ENCODE measurements at places on chromosomes 2 and 18.

- DNase-seq: no peak
Measured at GRCh38 chr2:74367789-74368188, 12.3 kb downstream of the DCTN1 start.

GRCh38 chr2:176128172-176128981 is 1.1 kb upstream of the HOXD8 start:
- no peak for DNase-seq

DNA sequence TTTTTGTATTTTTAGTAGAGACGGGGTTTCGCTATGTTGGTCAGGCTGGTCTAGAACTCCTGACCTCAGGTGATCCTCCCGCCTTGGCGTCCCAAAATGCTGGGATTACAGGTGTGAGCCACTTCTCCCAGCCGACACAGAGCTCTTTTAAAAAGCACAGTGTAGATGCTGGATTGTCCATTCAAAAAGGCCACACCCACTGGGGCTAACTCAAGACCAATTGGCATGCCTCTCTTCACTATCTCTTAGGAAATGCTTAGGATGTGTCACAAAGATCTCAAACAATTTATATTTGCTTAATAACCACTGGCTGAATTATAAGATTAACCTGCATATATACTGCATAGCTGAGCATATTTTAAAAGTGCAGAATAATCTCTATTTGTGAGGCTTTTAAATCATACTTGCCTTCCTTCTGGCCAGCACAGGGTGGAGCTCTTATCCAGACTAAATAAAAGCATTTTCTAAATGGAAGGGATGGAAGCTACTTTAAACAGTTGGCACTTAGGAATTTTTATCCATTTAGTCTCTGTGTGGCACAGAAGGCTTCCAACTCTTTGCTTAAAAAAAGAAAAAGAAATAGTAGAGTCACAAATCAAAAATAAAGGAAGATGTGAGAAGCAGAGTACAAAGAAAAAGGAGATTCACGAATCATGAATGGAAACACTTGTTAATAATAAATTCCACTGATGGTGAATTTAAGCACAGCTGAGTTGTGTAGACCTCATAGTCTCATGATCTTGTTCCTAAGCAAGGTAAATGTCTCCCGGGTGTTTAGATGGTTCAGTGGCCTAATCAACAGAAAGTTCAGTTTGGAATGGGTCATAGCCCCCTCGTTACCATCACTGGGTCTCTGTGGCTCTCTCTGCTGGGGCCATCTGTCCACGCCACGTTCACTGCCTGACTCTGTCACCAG is 22.4 kb downstream of the CRYGD start:
- no peak for DNase-seq

DNA sequence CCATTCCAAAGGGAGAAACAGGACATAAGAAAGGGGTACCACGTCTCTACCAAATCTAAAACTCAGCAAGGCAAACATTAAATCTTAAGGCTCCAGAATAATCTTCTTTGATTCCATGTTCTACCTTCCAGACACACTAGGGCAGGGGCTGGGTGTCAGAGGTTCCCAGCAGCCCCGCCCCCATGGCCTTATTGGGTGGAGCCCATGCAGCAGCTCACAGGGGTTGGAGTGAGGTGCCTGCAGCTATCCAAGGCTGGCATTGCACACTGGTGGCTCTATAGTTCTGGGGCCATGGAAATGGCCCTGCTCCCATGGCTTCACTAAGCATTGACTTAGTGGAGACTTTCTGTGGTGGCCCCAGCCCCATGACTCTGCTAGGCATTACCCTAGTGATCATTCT is 14.9 kb upstream of the OSR1 start:
- DNase-seq: no peak

- DNase-seq: no peak
Measured at GRCh38 chr2:2846332-2847208, 515.5 kb upstream of the MYT1L start.

DNA sequence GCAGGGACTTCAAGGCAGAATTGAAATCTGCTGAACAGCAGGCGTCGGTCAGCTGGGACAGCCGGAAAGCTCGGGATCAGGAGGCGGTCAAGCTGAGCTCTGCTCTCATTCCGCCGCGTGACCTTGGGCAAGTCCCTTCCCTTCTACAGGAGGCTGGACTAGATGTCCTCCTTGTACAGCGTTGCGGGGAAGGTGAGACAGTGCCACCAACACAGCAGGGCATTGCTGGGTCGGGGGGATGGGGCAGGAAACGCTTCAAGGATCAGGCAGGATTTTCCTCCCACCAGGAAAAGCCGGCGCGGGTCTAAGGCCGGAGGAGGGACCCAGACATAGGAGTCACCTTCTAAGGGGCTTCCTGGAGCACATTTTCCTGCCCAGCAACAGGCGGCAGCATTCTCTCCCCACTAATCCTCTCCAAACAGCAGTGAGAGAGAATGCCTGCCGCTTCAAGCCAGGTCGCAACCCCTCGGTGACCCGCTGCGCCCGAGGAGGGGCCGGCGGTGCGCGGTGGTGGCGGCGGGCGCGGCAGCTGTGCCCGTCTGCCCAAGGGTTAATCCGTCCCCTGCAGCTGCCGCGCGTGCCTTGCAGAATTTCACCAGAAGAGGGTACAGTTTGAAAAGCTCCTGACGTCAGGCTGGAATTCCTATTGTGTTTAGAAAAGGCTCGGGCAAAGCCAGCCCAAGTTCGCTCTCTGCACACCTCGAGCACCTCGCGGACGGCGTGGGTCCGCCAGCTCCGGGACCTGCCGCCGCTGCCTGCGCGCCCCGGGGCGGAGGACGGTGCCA is at the start of gene KCNF1:
Gene KCNF1 (plus strand): TSS at position 644 of the 785 bp plus-strand sequence. CDS start 493 bp downstream, outside the sequence.
- DNase-seq: no peak

DNA sequence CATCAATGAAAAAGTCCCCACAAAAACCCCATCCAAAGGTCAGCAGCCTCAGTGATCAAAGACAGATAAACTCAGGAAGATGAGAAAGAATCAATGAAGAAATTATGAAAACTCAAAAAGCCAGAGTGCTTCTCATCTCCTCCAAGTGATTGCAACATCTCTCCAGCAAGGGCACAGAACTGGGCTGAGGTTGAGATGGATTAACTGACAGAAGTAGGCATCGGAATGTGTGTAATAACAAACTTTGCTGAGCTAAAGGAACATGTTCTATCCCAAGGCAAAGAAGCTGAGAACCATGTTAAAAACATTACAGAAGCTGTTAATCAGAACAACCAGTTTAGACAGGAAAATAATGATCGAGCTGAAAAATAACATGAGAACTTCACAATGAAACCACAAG is 442.8 kb upstream of the SYT4 start:
- no peak for DNase-seq

GRCh38 chr2:47569658-47570475 is 166.9 kb downstream of the MSH2 start:
- no peak for DNase-seq

GRCh38 chr2:181169503-181169902 is 189.1 kb downstream of the UBE2E3 start:
- DNase-seq: no peak

DNA sequence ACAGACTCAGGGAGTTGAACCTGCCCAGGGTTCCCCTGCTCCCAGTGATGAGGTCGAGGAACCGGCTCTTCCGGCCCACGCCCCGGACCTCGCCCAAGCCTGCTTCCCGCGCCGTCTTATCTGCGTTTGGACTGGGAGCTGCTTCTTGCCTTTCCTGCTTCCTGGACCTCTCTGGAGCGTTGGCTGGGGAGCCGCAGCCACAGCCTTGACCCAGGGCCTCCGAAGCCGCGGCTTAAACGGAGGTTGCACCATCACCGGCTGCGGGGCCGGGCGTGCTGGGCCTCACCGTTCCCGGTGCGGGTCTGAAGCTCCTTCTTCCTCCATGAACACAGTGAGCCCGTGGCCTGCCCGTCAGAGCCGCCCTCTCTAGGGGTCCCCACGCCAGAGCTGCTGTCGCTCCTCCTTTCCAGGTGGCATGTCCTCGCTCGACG is 13.3 kb downstream of the NTSR2 start:
- DNase-seq: no peak

- DNase-seq: no peak
Measured at GRCh38 chr2:8628179-8628865, 53.5 kb upstream of the ID2 start.

DNA sequence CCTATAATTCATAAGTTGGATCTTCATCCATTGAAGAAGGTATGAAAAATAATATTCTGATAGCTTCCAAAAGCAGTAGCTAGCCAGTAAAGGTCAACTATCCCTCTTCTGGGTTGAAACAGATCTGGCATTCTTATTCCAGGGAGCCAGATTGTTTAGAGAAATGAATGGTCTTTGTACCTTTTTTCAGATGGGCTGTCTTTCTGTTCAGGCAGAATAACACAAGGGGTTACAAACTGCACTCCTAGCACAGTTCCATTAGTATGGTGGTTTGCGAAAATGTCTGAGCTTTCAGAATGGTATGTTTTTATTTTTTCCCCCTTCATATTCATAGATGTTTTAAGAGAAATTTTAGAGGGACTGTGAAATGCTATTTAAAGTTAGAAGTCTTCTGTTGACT is 47.5 kb upstream of the TMEM178A start:
- DNase-seq: no peak

DNA sequence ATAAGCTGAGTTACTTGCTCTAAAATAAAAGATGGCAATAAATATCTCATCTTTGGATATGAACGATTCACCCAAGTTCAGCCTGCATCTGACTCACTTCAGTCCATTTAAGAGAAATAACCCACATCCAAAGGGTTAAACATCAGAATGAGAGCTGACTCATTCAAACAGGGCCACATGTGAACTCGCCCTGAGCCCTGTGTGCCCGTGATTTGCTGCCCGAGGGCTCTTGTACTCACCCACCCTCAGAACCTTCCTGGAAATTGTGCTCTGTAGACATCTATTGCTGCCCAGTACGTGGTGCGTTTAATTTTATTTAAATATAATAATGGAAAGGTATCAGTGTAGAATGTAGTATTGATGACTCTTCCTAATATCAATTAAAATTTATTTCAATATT is 66.9 kb upstream of the RBM44 start:
- DNase-seq: no peak

DNA sequence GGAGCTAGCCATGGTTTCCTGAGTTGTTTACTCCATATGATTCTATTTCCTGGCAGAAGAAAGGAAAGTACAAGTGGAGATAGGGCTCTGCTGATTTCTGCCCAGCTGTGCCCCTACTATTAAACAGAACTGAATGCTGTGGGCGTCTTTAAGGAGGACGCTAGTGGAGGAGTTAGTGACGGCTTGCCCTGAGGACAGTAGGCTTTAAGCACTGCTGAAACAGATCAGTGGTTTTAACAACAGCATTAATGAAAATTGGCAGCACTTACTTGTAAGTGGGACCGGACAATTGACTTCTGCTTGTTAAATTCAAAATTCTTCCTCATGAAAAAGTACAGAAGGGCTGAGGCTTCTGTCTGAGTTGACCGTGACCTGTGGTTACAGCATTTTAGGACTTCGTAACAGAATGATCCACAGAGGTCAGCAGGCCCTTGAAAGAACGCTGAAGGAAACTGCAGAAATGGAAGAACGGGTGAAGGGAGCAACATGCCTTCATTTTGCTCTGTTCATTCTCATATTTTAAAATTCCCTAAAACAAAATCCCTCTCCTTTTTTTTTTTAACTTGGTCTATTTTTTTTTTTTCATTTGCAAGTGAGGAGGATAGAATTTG is 80.6 kb upstream of the CCDC195 start:
- DNase-seq: no peak

DNA sequence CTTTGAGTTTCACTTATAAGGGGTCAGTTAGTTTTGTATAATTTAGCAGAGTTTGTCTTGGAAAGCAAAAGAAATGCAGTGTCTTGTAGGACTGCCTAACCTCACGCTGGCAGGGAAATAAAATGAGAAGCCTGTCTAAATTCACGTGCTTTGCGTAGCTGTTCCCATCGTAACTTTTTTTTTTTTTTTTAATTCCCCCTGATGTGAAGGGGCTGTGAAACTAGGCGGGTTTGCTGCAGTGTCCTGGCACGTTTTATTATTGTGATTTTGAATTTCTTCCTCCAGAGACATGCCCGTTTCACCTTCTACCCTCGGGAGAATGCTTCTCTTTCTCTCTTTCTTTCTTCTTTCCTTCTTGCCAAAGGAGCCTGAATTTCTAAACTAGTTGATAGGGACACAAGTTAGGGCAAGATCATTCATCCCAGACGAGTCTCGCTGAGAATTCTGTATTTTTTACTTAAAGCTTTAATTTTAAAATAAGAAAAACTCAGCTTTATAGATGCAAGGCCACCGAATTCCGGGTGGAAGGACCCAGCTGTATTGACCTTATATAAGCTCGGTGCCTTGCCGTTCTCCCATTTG is 2.3 kb downstream of the MEIS1 start:
- DNase-seq: no peak

DNA sequence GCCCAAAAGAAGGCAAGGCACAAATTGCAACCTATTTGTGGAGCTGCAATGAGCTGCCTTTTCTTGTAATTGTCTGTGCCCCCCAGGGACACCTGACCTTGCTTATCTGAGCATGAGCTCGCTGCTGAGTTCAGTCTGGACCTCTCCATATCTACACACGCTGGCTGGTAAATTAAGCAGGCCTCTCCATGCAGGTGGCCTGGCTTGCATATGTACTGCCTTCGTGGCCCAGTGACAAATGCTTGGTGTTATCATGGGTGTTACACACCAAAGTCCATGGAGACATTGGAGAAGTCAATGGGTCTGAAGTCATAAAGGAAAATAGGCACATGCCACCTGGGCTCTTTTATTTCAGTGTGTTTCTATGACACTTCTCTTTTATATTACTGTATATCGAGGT is 121.2 kb downstream of the IRS1 start:
- DNase-seq: no peak

DNA sequence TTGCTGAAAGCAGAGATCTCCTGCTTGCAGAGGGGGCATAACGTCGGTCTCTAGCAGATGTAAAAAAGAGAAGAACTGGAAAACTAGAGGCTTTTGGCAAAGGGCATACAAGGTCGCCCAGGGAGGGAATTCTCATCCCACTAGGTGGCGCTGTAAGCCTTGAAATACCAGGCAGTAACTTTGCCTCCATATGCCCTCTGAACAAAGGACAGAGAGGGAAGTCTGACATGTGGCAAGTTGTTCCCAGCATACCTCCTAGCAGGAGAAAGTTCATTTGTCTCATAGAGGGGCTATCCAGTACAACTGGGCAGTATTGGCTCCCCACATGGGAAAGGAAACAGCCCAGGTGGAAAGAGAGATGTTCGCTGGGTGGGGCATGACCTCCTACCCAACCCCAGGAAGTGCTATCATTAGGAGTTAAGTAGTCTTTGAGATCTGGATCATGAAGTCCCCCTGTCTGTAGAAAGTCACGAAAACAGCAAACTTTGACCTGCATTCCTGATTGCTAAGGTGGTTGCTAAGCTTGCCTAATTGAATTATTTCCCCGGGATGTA is 39.9 kb downstream of the STK17B start:
- peak; percentile 33 for DNase-seq

DNA sequence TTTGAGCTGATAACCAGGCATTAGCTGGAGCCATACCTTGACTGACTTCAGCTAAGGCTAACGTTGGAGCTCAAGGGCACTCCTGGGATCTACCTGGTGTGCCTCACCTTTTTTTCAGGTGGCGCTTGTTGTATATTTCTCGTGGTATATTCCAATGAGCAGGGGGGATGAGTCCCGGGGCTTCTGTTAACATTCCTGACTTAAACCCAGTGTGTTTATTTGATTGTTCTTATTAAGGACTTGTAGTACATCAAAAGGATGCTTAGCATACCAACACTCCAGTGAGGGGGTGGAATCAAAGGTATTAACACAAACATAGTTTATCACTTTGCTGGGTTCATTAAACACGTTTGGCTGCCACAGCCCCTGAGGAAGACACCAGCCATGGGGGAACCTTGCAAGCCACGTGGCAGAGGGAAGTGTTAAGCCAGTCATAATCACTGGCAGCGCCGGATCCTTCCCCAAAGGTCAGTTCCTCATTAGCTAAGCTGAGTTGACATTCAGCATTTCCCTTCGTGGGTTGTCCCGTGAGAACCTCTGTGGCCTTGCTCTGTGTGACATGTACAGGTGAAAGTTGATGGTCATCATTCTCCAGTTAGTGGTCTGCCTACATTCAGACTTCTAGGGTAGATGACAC is 119.5 kb upstream of the MCFD2 start:
- DNase-seq: no peak
